ENCODE measurements at places on chromosomes 4 and X.
A peak's percentile ranks its signal among the peaks of the same experiment; 100 is the strongest.

DNA sequence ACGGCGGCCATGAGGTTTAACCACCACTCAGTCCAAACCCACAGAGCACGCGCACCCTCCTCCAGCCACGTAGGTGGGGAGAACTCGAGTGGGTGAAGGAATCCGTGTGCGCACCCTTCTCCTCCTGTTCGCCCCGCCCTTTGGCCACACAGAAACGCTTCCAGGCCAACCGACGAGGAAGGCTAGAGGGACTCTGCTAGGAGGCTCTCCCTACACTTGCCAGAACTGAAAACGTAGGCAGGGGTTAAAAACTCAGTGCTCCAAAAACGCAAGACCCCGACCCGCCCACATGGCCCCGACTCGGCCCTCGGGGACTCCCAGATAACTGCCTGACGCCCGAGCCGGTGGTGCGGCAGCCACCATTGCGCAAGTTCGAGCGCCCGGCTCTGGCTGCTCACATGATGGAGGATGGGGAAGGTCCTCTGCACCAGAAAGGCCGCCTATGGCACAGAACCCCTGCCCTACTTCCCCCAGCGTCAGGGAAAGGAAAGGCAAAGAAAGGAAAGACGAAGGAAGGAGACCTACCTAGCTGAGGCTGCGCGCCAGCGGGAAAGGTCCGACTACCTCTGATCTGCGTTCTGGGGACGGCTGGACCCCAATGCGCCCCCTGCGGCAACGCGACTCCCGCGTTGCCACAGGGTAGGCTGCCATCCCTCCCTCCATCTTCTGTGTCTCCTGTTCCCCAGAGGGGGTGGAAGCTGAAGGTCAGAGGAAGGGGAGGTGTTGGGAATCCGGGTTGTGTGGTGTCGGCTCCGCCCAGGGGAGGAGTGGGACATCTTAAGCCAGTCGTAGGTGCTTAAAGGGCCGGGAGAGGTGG lies 201.9 kb upstream of the AGTR2 start:
- DNase-seq = no peak

GRCh38 chrX:119042040-119042439 lies 30.8 kb upstream of the CT47C1 start:
- DNase-seq = no peak

- no peak for DNase-seq
These were observed 29.8 kb downstream of the SMS start for GRCh38 chrX:21970326-21970725.

DNA sequence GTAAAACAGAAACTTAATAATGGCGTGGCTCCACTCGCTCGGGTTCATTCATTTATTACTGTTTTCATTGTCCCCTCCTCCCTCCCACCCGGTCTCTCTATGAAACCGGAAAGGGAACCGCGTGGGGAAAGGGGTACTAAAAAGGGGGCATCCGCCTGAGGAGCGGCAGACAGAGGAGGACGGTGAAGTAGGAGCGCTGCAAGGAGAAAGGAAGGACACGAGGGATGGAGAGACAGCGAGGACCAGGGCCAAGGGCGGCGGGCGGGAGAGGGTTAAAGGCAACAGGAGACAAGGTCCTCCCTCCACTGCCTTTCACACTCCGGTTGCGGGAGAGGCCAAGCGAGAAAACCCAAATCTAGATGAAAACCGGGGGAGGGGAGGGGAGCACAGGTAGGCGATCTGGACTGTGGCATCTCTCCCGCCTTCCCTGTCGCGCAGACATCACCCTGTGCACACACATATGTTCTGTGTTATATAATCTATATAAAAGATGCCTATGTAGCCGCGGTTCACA lies 829 bp downstream of the ELOVL6 start:
- peak; percentile 49 for DNase-seq

GRCh38 chr4:6250235-6250983 lies 19.2 kb upstream of the WFS1 start:
- DNase-seq = no peak

DNA sequence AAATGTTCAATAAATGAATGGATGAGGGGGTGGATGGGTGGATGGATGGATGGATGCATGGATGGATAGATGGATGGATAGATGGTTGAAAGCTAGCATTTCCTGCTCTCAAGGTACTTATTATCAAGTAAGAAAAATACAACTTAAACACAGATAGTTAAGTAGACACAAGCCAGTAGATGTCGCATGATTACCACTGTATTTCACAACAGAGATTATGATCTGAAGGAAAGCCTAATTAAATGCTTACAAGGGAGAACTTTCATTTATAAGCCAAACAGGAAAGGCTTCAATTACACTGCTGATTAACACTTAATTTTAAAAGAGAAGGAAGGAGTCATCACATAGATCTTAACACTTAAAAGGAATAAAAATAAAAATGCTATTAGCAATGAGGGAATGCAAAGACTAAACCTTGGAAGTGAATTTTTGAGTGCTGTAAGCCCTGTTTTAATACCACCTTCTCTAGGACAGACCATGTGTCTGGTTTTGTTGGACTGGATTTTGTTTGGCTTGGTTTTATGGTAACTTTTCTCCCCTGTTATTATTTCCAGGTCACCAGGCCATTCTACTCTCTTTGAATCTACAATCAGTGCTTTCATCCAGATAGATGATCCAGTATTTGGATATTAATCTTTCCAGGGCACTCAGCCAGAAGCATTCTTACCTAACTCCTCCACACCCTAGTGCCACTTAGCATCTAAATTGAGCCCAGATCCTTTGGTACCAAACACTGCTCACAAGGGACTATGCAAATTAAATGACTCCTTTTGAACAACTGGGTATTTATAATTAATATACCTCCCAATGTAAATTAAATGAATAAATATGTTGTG lies 75.5 kb upstream of the SLC39A8 start:
- no peak for DNase-seq

- DNase-seq = no peak
These were observed 6.2 kb upstream of the OSTC start for GRCh38 chr4:108644237-108644636.

All from T-helper 2 cell (primary cell).